ENCODE measurements at places on chromosomes 16 and 17.
A peak's percentile ranks its signal among the peaks of the same experiment; 100 is the strongest.

DNA sequence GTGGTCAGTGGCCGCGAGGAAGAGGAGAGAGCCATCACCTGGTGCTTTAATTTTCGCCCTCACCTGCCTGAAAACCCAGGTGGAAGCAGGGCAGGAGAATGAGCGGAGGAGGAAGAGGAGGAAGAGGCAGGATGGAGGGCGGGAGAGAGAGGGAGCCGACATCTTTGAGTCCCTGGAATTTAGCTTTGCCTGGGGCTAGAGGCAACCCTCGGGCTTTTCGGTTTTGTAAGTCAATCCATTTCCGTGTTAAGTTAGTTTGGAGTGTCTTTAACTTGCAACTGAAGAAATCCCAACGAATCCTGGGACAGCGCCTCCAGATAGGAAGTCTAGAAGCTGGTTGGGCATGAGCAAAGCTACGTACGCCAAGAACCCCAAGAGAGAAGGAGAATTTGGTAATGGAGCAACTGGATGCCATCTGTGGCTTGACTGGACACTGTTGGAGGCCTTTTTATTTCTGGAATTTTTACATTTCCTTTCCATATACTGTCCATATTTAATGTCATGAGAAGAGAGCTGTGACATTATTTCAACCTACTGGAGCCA is 36.9 kb upstream of the ATP2A3 start:
- no peak for DNase-seq

- DNase-seq: peak; percentile 37
These were observed 1.1 kb downstream of the VAT1 start for GRCh38 chr17:43020789-43021740.

DNA sequence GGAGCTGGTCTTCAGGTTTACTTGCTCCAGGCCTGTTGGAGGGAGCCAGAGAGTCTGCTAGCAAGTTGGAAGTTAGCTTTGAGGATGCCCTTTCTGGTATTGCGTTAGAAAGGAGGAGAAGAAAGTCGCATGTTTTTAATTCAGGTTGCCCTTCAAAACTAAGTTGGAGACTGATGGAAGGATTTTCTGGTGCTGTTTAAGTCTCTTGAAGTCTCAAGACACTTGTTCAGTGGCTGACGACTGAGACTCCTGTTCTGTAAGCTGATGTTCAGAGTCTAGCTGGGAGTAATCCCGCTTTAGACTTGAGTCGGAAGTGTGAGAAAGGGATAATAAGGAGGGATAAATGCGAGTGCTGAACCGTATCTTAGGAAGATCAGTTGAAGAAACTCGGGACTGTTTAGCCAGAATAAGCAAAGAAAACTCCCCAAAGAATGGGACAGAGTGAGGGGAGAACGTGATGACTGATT is 740 bp downstream of the AATF start:
- no peak for DNase-seq

- DNase-seq: no peak
These were observed 16.0 kb downstream of the GPATCH8 start for GRCh38 chr17:44487170-44487569.

DNA sequence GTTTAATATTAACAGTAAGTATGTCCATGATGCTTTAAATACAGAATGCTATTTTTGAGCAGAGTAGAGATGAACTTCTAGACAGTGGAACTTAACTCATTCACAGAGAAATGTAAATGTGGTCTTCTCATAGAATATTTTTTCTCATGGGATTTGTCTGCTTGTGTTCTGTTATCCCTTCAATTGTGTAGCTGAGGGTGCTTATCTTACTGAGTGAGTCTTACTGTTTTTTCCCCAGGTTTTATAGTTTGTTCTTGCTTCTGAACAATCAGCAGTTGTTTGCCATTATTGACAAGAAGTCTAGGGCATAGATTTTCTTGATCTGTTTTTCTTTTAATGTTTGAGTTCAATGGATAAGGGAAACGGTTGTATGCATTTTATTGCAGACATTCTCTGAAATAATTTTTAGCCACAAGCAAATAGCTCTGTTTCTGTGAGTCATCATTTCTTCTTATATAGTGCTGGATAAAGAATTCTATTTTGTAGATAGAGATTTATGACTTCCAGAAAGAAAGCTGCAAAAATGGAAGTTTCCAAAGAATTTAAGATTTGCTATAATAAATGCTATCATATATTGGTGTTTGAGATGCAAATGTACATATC is 60.5 kb downstream of the NF1 start:
- DNase-seq: no peak

GRCh38 chr17:58679263-58680037 is 12.4 kb downstream of the TEX14 start:
- DNase-seq: peak; percentile 60

GRCh38 chr16:57531253-57531575 is 5.2 kb downstream of the CCDC102A start:
- no peak for DNase-seq

DNA sequence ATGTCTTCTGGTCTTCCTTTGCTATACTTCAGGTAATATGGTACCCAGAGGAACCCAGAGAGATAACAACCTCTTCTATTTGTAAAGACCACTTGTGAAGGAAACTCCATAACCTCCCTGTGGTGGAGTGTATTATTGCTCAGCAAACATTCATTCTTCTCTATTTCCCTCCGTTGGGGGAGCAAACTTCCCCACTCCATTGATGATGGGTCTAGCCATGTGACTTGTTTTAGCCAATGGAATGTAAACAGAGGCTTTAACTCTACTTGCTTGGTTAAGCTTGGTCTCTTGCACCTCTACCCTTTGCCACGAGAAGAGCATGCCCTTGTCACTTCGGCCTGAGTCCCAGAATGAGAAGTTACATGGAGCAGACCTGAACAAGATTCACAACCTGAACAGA is 30.0 kb upstream of the SKAP1 start:
- DNase-seq: no peak
